ENCODE measurements at places on chromosomes 5 and 9.

DNA sequence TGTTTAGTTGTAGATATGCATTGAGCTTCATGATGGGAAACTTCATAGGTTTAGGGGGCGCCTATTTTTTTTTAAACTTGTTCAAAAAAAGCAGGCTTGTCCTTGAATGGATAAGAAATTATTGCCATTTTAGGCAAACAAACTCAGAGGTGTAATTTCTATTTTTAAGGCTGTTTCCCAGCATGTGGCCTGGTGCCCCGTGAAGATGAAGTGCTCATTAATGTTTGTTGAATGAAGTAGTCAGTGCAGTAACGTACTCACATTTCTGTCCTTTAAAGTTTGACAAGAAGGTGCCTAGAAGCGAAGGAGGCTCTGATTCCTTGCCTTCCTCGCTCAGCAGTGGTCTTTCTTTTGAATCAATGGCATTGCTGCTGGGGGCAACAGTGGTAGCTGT, 54.3 kb downstream of the ZNF618 start:
- DNase-seq: no peak

- no peak for DNase-seq
Measured at GRCh38 chr5:89156226-89156625, 273.2 kb upstream of the MEF2C start.

DNA sequence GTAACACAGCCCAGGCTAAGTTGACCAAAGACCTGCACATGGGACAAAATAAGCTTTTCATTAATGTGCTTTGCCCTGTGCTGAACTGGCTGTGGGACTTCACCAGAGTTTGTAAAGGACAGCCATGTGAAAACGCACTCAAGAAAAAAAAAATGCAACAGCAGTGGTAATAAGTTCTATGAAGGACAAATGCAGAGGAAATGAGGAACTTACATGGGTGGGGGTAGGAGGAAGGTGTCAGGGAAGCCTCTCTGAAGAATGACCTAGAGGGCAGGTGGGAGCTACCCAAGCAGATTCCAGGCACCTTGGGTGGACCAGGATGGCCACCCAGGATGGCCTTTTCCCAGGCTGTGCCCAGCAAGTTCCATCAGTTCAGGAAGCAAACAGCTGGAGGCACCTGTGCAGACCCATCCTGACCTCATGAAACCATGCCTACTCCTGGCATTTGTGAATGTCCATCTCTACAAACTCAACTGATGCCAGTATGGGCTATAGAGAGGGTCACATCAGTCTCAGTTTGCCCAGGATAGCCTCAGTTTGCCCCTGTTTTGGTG, 6.7 kb upstream of the PHF2 start:
- DNase-seq: no peak

DNA sequence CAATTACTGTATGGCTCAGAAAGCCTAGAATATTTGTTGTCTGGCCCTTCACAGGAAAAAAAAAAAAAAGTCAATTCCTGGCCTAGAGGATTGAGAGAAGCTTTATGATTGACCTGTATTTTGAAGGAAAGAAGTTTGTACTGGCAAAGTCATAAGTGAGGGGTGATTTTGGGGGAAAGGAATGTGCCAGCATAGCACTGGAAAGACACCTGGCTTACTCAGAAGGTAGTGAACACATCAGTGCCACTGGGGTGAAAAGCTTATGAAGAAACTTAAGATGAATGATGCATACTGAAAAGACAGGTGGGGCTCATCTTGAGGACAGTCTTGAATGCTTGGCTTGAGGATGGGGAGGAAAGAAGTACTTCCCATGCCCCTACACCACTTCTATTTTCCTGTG, 127.9 kb upstream of the RASA1 start:
- no peak for DNase-seq

DNA sequence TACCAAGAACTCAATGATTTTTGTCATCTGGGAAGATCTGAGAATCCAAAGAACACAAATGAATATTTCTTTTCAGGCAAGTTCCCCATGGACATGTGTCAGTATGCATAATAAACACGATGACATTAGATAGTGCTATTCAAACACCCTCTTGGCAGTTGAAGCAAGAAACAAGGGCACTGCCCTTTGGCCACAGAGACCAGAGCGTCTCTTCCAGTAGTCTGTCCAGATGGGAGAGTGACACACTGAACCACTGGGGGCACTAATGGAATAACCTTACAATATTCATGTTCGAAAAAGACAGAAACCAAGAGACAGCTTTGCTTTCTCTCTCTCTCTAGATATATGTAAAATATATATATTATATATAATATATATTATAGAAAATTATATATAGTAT, 301.9 kb downstream of the CTNND2 start:
- DNase-seq: no peak

DNA sequence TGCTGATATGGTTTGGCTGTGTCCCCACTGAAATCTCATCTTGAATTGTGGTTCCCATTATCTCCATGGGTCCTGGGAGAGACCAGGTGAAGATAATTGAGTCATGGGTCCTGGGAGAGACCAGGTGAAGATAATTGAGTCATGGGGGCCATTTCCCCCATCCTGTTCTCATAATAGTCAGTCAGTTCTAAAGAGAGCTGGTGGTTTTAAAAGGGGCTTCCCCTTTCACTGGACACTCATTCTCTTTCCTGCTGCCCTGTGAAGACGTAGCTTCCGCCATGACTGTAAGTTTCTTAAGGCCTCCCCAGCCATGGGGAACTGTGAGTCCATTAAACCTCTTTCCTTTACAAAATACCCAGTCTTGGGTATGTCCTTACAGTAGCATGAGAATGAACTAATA, 99.6 kb downstream of the TRIM32 start:
- no peak for DNase-seq

DNA sequence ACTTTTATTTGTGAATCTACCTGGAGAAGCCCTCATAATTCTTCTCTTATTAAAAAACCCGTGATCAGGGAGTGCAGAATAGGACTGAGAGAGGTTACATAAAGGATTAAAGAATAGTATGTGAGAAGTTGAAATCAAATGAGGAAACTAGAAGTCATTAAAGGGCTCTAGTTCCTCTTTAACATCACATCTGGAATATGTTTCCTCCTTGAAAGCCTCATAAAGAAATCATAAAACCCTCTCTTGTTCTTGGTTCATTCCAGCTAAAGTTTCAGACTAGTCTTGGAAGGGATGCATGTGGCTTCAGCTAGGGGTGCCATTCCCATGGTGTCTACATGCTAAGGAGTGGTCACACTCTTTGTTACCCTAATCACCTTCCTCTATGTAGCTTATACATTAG, 5.7 kb upstream of the C5orf46 start:
- no peak for DNase-seq

GRCh38 chr5:60545551-60545950, 154.4 kb downstream of the DEPDC1B start:
- DNase-seq: no peak

DNA sequence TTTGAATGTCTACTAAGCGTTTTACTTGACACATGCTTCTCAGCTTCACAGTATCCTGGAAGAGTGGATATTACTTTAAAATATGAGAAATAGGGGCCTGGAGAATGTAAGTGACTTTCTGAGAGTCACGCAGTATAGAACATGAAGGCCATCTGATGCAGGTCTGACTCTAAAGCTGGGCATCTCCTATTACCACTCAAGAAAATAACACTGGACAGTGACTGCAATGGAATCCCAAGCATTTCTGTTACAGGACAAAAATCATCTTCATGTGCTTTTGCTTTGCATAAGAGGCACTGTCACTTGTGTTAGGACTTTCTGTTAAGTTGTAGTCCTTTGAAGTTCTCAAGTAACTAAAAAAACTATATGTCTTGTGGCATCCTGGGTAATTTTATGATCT, 335.5 kb downstream of the FBXL7 start:
- no peak for DNase-seq

DNA sequence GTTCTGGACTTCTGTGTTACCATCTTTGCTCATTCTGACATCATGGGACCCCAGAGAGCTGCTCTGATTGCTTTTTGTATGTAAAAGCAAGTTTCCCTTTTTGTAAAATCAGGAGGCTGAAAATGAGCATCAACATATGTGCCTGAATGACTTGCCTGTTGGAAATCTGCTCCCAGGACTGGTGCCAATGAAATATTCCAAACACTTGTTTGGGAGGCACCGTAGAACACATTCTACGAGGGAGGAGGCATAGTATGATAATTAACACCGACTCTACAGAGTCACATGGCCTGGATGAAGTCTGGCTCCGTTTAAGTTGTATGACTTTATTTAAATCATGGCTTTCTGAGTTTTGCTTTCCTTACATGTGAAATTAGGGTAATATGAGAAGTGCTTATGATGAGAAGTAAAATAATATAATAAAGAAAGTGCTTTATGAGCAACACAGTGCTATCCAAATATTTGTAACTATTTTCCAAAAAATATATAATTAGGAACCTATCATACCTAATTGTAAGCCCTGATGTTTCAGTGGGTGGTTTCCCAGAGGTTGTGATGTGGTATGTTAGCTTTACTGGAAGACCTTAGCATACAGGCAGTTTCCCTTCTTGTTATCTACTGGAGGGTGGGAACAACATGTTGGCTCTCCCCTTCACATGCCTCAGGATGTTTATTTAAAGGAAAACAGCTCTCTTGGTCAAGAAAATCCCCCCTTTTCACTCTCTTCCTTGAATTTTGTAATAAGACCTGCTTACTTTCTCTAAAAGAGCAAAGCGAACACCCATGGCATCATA, 238.1 kb downstream of the FBXL7 start:
- DNase-seq: peak; percentile 82

GRCh38 chr5:76953551-76954382, 922 bp downstream of the CRHBP start:
- no peak for DNase-seq

- DNase-seq: no peak
Measured at GRCh38 chr9:129100383-129101169, 10.0 kb downstream of the CRAT start.

DNA sequence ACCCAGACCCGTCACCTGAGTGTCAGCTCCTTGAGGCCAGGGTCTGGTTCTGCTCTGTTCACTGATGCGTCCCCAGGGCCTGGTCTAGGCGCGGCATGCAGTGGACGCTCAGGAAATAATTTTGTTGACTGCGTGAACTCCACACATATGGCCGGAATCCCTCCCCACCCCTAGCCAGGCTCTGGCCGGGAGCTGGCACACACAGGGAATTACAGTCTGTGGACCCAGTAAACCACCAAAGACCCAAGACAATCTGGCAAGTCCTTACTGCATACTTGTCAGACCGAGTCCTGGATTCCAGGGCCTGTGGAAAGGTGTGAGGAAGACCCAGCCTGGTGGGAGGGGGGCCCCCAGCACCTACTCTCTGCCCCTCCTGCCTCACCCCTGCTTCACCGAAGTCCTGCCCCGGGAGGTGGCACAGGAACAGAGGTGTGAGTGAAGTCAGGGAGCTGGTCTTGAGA, 113.0 kb upstream of the IER5L start:
- DNase-seq: no peak

- no peak for DNase-seq
Measured at GRCh38 chr9:70600506-70600905, 186.0 kb upstream of the KLF9 start.

DNA sequence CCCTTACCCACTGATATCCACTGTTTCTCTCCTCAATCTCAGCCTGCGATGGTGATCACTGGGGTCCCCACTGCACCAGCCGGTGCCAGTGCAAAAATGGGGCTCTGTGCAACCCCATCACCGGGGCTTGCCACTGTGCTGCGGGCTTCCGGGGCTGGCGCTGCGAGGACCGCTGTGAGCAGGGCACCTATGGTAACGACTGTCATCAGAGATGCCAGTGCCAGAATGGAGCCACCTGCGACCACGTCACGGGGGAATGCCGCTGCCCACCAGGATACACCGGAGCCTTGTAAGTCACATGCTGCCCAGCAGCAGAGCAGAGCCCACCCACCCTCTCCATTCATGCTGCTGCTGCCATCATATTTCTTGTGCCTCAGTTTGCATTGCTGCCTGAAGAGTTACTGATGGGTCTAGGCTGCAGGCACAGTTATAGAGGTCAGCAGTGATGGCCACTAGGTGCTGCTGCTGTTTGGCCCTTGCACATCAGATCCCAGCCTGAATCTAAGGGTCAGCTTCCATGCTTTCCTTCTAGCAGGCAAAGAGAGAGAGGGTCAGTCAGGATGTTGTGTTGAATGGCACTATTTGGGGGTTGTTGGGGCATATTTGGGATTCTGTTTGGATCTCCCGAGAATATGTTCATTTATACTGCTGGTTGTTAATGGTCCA, 106.0 kb downstream of the MEGF10 start:
- DNase-seq: no peak

- no peak for DNase-seq
Measured at GRCh38 chr5:150143350-150144245, 12.0 kb downstream of the PDGFRB start.

- DNase-seq: no peak
Measured at GRCh38 chr5:140795259-140795641, 598 bp downstream of the PCDHA2 start.

DNA sequence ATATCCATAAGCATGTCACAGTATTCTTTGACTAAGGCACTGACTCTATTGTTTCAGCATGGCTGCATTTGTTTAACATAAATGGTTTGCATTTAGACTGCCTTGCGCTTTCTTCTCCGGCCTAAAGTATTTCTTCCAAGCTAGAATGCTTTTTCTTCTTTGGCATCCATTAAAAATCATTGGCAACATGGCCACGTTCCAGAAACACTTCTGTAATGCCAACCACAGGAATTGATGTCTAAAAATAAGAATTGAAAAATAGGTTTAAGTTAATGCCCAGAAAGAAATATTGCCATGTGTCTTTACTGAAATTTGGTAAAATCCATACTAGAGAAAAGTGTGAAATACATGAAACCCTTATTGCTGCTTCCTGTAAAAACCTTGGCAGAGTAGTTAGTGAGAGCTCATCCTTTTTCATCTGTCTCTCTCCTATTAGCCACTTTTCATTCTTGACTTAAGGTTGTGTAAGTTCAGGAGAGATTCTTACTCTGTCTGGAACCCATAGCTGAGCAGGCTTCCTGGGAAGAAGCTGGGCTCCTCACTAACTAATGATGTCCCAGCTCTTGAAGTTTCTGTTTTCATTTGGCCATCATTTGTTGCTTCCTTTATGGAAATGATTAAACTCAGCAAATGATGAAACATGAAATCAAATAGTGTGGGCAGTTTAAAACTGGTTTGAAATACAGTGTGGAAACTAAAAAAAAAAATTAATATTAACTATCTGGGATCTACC, 58.2 kb upstream of the RPS23 start:
- no peak for DNase-seq

- no peak for DNase-seq
Measured at GRCh38 chr9:107188376-107188775, 94.7 kb upstream of the RAD23B start.

DNA sequence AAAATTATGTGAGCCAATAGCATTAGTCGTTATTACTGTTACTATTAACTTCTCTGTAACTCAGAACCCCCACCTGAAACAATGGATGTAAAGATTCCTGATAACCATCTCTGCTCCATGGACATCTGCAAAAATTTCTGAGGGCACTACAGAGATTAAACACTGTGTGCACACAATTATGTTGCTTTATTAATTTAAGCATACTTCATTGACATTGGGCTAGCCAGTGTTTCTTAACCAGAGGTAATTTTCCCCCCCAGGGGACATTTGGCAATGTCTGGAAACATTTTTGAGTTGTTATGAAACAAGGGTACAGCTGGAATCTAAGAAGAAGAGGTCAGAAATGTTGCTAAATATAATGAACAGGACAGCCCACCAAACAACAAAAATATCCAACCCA, 19.3 kb downstream of the SLIT3 start:
- DNase-seq: no peak

Measured in NCI-H1694 treated with DMSO at 0.1 percent for 48 hours (cell line).